Left hindlimb (tissue), 1 donor: ENCODE measurements at places on chromosomes 12 and 14.

DNA sequence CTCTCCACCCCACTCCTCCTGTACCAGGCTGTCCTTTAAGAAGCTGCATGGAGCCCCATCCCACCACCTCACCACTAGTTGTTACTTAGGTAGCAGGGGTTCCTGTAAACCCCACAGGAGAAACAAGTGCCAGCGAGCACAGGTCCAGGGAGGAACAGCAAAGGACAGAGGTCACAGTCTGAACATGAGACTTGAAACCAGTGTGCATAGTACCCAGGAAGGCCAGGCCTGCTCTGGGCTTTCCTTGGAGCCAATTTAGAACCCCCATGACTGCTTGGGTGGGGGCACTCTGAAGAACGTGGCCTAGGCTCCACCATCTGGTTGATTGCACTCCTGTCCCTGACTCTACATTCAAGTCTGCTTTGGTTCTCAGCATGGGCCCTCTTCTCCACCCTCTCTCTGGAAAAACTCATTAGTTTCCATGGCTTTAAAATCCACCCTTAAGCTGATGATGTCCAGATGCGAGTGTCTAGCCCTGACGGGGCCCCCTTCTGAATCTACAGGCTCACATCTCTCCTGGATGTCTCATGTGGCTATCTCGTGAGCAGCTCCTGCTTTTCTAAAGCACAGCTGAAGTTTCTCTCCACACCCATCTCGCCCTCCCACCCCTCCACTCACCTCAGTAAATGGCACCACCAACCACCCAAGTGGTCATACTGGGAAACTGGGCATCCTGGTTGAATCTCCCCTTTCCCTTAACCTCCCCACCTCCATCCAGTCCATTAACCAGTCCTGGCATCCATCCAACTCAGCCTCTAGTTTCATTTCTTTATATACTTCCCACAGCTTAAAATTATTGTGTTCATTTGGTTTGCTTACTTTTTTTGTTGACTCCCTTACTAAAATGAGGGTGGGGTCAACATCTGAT is 8.4 kb downstream of the KRT3 start:
- no peak for DNase-seq

DNA sequence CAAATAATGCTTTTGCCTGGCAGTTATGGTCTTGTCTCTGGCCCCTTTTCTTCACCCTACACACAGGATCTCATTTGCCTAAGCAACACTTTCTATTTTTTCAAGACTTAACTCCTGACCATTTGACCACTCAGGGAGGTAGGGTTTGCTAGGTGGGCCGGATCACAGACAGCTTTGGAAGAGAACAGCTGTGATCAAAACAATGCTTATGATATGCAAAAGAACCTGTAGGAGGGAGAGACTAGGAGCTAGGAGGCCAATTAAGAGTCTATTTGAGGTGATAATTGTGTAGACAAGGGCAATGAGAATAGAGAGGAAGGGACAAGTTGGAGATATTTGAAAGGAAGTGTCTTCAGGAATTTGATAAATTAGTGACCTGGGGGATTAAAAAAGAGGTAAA is 12.3 kb upstream of the DACT1 start:
- no peak for DNase-seq

DNA sequence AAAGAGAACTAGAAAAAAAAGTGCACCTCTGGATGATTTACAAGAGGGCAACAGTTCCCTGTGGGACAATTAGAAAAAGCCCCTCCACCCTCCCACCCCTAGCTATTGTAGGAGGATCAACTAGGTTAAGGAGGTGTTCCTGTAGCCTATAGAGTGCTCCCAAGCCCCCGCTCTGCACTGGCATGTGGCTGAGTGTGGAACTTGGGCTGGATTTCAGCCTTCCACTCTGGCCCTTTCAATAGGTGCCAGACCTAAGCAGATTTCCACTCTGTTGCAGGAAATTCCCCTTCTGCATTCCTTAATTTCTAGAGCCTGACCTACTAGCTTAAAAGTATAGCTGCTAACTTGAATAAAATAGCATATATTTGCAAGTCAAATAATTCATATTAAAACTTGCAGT is 2.8 kb downstream of the NFATC4 start:
- peak; percentile 52 for DNase-seq

DNA sequence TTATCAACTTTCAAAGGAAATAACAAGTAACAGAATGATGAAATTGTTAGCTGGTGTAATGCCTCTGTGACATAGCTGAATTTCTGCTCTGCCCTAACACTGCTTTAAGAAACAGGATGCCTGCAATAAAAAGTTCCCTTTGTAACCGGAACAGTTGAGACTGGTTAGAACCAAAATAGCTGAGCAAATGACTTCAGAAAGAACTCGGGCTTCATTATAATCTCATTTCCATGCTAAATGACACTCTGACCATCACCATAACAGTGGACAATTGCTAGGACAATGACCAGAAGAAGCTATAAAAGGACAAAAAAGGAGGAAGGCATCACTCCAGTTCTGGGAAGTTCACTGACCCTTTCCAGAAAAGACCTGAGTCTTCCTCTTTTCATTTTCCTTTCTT is 23.5 kb upstream of the PYGL start:
- no peak for DNase-seq

- peak; percentile 43 for DNase-seq
Measured at GRCh38 chr12:121578230-121579189, 2.3 kb downstream of the KDM2B start.

DNA sequence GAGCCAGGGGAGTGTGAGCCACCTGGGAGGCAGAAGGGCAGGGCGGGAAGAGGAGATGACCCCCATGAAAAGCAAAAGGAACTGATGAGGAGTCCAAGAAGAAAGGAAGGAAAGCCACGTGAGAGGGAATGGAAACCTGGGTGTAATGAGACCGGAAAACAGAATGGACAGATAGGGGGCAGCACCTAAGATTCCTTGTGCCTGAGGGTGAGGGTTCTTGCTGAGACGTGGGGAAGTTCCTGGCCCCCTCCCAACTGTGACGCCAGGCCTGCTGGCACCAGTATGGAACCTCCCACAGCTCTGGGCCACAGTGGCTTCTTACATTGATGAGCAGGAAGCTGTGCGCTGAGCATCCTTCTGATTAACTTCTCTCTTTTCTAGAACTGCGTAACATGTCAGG is 30.8 kb downstream of the TTC7B start:
- peak; percentile 43 for DNase-seq

- no peak for DNase-seq
Measured at GRCh38 chr14:81172881-81173280, 47.9 kb downstream of the GTF2A1 start.

GRCh38 chr14:76089575-76089974 is 62.1 kb upstream of the GPATCH2L start:
- no peak for DNase-seq

GRCh38 chr12:120370343-120371243 is 1.6 kb upstream of the MSI1 start:
- DNase-seq: no peak

GRCh38 chr12:76201758-76202157 is 117.3 kb upstream of the NAP1L1 start:
- DNase-seq: no peak

DNA sequence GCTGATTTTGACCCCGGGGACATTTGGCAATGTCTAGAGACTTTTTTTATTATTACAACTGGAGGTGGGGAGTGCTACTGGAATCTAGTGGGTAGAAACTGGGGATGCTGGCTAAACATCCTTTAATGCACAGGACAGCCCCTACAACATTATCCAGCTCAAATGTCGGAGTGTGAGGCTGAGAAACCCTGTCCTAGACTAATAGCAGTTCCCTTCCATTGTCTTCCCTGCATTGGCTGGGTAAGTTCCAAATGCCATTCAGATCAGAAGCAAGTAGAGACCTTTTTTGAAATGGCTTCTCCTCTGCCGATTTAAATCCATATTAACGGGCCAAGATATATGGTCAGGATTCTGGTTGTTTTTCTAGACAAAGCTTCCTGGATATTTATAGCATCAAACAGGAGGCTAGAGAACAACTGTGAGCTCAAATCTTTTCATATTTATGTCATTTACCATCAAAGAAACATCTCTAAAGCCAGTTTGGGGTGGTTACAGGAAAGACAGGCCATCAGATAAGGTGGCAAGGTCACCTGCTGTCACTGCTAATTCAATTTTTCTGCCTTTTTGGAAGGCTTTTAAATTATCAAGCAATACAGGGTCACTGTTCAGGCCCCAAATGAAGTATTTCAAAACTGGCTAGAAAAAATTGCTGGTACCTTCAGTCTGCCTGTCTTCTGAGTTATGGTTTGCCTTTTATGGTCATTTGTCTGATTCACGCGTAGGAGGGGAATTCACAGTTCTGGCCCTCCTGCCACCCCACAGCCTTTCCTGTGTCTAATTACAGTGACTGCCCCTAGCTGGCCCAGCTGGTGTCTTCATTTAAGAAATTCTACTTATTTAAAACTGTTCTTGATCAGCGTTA is 20.1 kb upstream of the AKAP5 start:
- DNase-seq: no peak

DNA sequence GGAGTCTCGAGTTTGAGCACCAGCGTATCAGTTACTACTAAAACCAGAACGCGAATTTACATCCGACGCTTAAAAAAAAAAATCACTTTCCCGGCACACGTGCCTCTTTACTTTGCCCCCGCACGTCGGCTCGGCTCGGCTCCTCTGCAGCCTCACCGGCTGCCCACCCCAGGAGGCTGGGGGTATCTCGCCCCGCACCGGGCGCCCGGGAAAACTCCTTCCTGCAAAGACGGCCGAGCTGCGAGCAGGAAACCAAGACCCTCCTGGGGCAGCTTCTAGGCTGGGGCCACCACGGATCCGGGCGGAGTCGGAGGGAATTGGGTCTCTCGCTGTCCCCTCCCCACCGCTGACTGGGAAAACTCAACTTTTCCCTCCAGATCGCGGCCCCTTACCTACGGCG is 610 bp downstream of the VSIG10 start:
- peak; percentile 36 for DNase-seq

GRCh38 chr14:54438703-54439102 is 2.5 kb downstream of the CNIH1 start:
- DNase-seq: no peak

DNA sequence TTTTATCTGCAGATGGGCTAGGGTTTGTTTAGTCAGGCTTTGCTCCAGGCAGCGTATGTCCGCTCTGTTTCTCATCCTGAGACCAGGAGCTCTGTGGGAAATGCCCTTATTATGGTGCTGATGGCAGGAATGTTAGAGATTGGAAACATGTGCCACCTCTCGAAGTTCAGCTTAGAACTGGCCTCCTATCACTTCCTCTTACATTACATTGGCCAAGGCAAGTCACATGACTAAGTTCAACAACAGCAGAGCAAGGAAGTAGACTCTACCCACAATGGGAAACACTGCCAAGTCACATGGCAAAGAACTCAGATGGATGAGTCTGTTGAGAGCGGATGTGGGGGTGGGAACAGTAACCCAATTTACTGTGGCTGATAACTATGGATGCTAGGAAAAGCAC is 161.9 kb upstream of the WSCD2 start:
- no peak for DNase-seq

- no peak for DNase-seq
Measured at GRCh38 chr14:95818581-95818980, 58.1 kb upstream of the TUNAR start.

DNA sequence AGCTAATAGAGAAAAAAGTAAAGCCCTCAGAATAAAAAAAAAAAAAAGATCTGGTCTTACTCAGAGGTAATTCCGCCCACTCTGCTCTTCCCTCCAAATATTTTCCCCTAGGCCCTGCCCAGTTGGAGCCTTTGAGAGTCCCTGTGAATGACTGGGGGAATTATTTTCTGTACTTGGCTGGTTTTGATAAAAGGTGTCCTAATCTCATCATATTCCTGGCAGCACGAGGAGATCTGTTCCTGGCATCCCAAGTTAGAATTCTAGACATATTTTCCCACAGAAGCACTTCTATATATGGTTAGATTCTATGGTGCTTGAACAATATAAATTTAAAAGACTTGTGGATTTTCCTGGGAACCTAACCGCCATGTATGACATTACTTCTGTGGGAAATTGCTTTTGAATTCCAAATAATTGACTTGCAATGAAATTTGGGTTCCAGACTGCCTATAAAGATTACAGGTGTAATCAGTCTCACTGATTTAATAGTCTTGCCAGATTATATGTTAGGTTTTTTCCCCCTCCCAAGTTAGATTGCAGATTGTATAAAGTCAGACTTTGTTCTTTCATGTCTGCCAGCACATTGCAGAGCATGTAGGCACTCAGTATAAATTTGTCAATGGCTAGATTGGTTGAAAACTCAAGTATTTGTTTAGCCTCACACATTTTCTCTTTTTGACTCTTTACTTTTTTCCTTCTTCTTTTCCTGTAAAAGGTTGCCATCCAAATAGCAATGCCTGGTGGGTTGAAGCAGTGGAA is 12.3 kb downstream of the GPX2 start:
- no peak for DNase-seq

DNA sequence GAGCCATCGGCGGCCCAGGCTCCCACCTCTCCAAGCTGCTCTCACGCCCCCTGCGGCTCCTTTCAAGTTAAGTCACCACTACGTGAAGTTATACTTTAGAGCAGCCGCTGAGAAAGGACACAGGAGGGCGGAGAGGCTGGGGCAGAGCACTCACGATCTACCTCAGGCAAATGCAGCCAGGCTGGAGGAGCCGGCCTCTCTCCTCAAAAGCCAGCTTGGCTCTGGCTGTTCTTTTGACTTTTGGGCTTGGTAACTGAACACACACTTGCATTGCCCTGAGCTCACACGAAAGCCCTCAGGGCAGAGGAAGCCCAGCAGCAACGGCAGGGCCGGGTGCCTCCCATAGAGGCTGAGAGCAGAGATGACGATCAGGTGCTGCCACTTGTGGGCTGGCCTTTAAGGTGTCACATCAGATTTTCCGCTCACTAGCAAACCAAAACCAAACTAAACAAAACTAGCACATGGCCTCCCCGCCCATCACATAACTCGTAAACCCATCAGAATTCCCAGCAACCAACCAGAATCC is 75.2 kb downstream of the PITPNM2 start:
- DNase-seq: no peak

DNA sequence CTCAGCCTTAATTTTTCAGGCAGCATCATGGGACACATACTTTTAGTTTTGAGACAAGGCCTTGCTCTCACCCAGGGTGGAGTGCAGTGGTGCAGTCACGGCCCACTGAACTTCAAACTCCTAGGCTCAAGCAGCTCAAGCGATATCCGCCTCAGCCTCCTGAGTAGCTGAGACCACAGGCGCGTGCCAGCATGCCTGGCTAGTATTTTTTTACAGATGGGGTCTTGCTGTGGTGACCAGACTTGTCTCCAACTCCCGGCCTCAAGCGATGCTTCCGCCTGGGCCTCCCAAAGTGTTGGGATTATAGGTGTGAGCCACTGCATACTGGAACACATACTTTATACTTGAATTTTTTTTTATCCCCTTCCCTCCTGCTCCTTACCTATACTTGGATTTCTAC is 2.8 kb downstream of the RDH5 start:
- DNase-seq: no peak

GRCh38 chr14:31659278-31659677 is 98.1 kb downstream of the NUBPL start:
- no peak for DNase-seq

- peak; percentile 60 for DNase-seq
Measured at GRCh38 chr12:49031573-49032161, 13.1 kb upstream of the PRKAG1 start.

DNA sequence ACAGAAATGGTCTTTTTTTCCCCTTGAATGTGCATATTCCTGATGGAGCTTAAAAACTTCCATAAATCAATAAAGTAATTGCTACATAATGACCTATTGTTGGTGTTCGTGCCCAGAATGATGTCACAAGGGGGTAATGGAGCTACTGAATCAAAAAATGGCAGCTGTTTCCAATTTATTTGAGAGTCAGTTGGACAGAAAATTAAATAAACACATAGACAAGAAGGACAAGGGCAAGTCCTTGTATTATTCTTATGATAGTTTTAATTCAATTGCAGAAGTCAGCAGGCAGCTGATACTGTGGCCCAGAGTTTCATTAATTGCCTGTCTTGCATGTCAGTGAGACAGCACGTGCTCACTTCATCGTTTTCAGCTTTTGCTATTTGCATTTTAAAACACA is 473.5 kb downstream of the ETNK1 start:
- no peak for DNase-seq

- no peak for DNase-seq
Measured at GRCh38 chr12:42985506-42985905, 396.0 kb upstream of the PRICKLE1 start.
